ENCODE measurements at places on chromosomes 4 and X.

DNA sequence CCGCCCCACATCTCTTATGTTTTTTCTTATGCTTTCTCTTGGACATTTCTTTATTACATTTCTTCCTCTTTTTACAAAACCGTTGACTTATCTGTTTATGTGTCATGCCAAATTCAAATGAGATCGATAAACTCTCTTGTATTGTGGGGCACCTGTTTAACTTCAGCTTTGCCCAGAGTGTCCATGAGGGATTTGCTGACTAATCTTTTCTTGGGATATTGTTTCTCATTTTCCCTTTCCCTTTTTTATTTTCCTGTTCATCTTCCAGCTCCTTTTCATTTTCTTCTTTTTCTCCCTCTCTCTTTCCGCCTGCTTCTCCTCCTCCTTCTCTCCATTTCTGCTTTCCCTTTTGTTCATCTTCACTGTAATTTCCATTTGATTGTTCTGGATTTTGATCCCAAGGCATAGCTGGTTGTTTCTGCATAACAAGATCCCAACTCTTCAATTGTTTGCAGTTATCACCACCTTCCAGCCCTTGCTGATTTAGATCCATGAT lies 10.7 kb downstream of the TIMM8A start:
- no peak for DNase-seq

GRCh38 chr4:65018313-65018712 lies 609.1 kb upstream of the TECRL start:
- DNase-seq, result no peak

GRCh38 chr4:152780267-152780778 lies 569 bp downstream of the ARFIP1 start:
- DNase-seq, result no peak

DNA sequence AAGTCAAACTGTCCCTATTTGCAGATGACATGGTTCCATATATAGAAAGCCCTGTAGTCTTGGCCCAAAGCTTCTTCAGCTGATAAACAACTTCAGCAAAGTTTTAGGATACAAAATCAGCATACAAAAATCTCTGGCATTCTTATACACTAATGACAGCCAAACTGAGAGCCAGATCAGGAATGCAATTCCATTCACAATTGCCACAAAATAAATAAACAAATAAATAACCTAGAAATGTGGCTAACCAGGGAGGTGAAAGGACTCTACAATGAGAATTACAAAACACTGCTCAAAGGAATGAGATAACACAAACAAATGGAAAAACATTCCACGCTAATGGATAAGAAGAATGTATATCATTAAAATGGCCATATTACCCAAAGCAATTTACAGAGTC lies 52.9 kb upstream of the CXCL8 start:
- no peak for DNase-seq

GRCh38 chr4:179582164-179582905 lies 2140.1 kb upstream of the AGA start:
- DNase-seq, result no peak

DNA sequence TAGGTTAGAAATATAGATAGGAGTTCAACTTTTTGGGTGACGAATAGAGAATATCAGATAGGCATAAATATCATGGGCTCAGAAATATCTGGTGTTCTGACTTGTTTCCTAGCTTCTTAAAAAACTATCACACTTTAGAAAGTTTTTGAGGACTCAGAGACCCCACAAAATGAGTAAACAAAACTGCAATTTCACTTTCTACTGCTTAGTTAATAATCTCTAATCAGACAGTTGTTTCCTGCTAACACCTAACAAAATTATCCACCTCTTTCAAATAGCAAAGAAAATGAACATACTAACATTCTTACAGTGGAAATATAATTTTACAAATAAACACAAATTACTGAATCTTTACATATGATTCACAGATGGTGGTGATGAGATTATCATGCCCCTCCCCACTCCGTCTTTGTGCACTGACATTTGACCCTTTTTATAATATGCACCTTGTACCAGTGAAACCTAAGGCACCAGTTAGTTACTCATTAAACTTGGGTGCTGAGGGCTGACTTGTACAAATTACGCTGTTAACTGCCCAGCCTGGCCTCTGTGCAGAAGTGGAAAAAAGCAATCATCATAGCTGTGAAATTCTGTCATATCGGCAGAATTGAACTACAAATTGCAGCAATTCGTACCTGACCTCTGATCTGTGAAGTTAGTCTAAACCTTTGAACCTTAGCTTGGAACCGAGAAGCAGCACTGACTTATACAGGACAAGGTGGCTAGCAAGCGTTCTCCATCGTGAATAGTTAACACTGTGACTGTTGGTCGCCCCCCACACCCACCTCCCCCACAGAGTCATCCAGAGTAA lies 138.7 kb downstream of the CHRNA9 start:
- no peak for DNase-seq

- DNase-seq, result no peak
Measured at GRCh38 chr4:157226035-157226434, 5.5 kb downstream of the GRIA2 start.

GRCh38 chr4:114563536-114564315 lies 34.9 kb upstream of the UGT8 start:
- no peak for DNase-seq

GRCh38 chr4:14787894-14788293 lies 214.4 kb upstream of the CPEB2 start:
- no peak for DNase-seq

GRCh38 chr4:129929052-129929451 lies 833.1 kb downstream of the C4orf33 start:
- DNase-seq, result no peak

- peak; percentile 93 for DNase-seq
Measured at GRCh38 chr4:10897076-10897475, 212.5 kb upstream of the CLNK start.

GRCh38 chr4:117249333-117249732 lies 164.0 kb upstream of the TRAM1L1 start:
- DNase-seq, result no peak

GRCh38 chr4:2794486-2795299 lies 1.8 kb downstream of the SH3BP2 start:
- DNase-seq, result no peak

DNA sequence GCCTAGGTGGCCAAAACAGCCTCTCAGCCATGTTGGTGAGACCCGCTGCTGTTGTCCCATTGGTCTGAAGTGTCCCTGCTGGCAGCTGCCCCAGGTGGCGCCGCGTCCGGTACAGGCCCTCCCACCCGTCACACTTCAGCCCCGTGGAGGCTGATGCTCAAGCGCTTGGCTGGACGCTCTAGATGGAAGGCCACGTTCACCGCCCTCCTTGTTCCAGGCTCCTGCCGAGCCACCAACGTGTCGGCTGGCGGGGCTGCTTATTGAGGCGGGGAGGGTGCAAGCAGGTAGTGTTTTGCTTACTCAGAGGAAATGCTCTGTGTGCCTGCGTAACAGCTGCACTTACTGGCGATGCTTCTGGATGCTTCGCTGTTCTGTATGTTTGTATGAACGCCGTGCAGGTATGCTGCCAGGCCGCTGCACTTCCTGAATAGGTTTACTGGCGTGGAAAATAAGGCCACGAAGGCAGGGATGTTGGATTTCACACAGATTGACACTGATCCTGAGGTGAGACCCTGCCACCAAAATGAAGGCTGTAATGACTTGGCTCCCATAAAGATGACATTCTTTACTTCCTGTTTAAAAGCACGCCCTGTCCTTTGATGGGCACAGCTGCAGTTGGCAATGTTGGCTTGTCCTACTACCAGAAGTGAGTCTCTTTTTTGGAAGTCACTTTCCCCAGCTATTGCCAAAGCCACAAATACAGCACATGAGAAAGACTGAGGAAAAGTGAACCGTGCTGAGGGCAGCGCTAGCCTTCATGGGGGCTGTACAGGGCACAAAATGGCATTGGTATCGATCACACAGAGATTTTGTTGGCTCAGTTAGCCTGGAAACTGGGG lies 21.0 kb upstream of the CLCN4 start:
- no peak for DNase-seq

DNA sequence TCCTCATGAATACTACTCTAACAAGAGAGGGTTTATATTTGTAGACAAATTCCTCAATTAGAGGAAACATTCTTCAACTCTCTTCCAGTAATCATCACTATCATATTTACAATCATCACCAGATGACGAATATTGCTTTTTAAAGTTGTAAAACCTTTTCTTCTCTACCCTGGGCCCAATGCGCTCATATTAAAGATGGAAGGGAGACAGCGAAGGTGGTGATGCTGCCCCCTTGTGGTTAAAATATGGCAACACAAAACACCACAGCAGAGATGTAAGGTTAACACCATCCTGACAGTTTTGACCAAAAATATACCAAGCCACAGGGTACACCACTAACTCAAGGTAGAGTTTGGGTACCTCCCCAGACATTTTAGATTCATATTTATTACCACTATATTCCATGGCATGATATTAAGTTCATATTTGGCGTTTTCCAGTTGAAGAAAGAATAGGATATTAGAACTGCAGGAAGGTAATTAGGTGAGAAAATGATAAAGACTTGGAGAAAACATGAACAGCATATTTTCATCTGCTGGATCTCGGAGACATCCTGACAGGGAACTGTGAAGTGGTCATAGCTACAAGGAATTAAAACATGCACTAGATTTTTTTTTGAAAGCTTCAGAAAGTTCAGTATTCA lies 72.8 kb downstream of the SLC9A7 start:
- DNase-seq, result no peak

GRCh38 chrX:26008691-26009090 lies 129.5 kb upstream of the MAGEB18 start:
- DNase-seq, result no peak

GRCh38 chr4:13903901-13904300 lies 276.4 kb upstream of the BOD1L1 start:
- no peak for DNase-seq

GRCh38 chrX:48487362-48487798 lies 11.4 kb downstream of the FTSJ1 start:
- no peak for DNase-seq

GRCh38 chr4:166252487-166253402 lies 379.7 kb downstream of the TLL1 start:
- DNase-seq, result no peak

DNA sequence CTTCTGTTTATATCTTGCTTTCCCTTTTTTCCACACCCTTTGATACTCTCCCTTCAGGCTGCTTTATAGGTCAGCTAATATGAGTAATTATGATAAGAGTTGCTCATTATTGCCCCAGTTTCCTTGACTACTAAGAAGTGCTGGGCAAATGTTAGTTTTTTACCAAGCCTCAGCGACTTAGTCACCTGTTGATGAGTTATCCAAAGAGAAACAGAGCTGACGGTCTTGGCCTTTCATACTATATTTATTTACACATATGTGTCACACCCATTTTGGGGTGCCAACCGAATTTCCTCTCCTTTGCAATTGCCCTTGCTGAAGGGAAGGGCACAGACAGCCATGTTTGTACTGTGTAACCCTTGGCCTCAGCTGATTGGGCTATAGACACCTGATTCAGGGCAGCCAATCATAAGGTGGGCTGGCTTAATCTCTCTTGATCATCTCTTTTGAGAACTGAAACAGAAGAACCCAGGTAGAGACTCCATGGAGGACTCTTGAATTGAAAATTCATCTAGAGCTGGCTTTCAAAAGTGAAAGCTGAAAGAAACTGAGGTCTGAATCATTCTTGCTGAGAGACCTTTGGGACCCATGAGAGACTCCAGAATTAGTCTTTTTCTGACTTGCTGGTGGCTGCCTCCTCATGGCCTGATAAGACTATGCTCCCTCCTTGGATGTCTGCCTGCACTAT lies 111.7 kb upstream of the RPS6KA3 start:
- no peak for DNase-seq

GRCh38 chrX:64975989-64976672 lies at the start of gene ZC4H2:
TSS of gene ZC4H2 (minus strand) at chrX:64976450. CDS start at chrX:64976377, 73 bp downstream.
- DNase-seq, result peak; percentile 42

DNA sequence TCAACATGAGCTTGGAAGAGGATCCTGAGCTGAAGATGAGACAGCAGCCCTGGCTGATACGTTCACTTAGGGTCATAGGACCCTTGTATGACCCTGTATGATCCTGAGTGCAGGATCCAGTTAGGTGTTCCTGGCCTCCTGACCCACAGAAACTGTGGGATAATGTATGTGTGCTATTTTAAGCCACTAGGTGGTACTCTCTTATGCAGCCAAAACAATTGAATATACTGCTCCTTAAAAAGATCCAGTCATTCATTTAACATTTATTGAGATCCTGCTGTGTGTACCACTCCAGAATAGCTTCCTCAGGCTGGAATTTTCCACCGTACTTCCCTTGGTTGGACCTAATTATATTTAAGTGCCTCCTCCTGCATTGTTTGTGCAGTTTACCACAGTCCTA lies 167.1 kb downstream of the AMELX start:
- DNase-seq, result no peak

GRCh38 chr4:32472918-32473317 lies 1752.7 kb downstream of the PCDH7 start:
- DNase-seq, result no peak

DNA sequence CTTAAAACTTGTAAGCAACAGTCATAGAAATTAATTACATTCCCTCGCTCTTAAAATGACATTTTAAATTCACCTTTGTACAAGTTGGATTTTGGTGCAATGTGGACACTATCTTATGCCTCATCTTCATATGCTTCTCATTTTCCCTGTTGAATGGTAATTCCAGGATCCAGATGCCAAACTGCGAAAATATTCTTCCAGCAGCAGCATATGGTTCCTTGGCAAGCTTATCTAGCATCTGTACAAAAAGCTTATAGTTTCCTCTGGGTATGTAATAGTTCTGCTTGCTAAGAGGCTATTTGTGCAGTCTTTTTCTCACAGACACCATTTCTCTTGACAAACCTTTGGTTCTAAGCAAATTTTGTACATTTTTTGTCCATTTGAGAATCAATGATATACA lies 2079.7 kb upstream of the AGA start:
- no peak for DNase-seq

- no peak for DNase-seq
Measured at GRCh38 chr4:94497690-94498089, 45.9 kb downstream of the PDLIM5 start.

- DNase-seq, result no peak
Measured at GRCh38 chrX:50747471-50747900, 66.5 kb downstream of the SHROOM4 start.

DNA sequence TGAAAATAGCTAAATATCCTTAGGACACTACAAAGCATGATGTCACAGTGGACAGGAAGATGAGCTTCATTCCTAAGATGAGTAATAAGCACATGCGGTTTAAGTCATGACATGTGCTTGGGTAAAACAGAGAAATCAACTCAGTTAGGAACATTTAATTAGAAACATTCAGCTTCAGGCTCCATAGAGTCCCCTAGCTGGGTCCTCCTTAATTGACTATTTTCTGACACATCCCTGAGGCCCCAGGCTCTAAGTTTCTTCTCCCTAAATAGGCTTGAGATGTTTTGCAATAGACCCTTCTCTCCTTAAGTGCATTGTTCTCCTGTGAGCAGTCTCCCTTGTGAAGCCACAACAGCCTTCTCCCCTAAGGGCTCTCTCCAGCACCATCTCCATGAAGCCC lies 70.4 kb upstream of the ANXA3 start:
- no peak for DNase-seq

DNA sequence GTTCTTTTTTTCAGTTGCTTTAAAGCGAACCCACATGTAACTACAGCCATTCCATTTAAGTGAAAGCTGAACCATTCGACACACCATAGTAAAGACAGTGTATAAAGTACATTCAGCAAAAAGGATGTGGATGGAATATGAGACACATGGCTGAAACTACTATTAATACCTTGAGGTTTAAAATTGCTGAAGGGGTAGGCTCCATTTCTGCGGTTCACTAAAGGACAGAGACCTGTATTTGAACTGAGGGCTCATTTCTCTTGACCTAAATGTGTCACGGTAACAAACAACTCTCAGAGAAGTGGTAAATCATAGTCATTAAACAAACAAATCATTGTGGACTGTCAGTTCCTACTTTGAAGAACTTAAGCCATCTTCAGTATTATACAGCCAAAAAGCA lies 1085.6 kb upstream of the TENM3 start:
- DNase-seq, result no peak

Measured in cerebellar nuclear complex (tissue), 1 donor.